GM23338 (cell line): ENCODE measurements at places on chromosomes 2 and 18. TPM values are rescaled to one million over a fixed set of nuclear protein-coding genes. Genes with fewer than 3 reads are reported as not detected.

- no peaks in the 10 kb centered on the region for H3K27me3 ChIP-seq
- H3K4me1 ChIP-seq, result no peaks in the 10 kb centered on the region
- DNase-seq, result no peak
- H3K4me3 ChIP-seq, result no peak overlapping the region
- H3K36me3 ChIP-seq, result no peaks in the 10 kb centered on the region
These were observed 59.3 kb downstream of the CRACDL start for GRCh38 chr2:98876741-98877140.

Gene BIRC6
- polyA plus RNA-seq, result 85.8 and 89.6 TPM in 2 replicates

GRCh38 chr2:55025627-55026026 lies 24.6 kb downstream of the RTN4 start:
- no peak for DNase-seq
- H3K27me3 ChIP-seq, result no peaks in the 10 kb centered on the region
- H3K4me1 ChIP-seq, result peaks cover 74% of the 10 kb centered on the region
- no peaks in the 10 kb centered on the region for H3K36me3 ChIP-seq
- H3K4me3 ChIP-seq, result no peak overlapping the region
- 0 out of 2 replicates have a peak overlapping the region, but pooled peaks have one; percentile 5 for H3K27ac ChIP-seq

- DNase-seq, result peak; percentile 82
- H3K27ac ChIP-seq, result no peak overlapping the region
- no peaks in the 10 kb centered on the region for H3K36me3 ChIP-seq
- H3K4me3 ChIP-seq, result no peak overlapping the region
- H3K4me1 ChIP-seq, result no peaks in the 10 kb centered on the region
These were observed 1019.6 kb upstream of the PIK3C3 start for GRCh38 chr18:40935423-40935822.

- no peaks in the 10 kb centered on the region for H3K36me3 ChIP-seq
- H3K27ac ChIP-seq, result no peak overlapping the region
- H3K4me3 ChIP-seq, result no peak overlapping the region
- no peak for DNase-seq
- no peaks in the 10 kb centered on the region for H3K27me3 ChIP-seq
These were observed 1280.6 kb upstream of the NRXN1 start for GRCh38 chr2:52312486-52312885.

GRCh38 chr2:107337209-107337898 lies 451.4 kb upstream of the ST6GAL2 start:
- no peaks in the 10 kb centered on the region for H3K4me1 ChIP-seq
- no peak for DNase-seq
- no peak overlapping the region for H3K27ac ChIP-seq
- no peaks in the 10 kb centered on the region for H3K27me3 ChIP-seq
- no peaks in the 10 kb centered on the region for H3K36me3 ChIP-seq

DNA sequence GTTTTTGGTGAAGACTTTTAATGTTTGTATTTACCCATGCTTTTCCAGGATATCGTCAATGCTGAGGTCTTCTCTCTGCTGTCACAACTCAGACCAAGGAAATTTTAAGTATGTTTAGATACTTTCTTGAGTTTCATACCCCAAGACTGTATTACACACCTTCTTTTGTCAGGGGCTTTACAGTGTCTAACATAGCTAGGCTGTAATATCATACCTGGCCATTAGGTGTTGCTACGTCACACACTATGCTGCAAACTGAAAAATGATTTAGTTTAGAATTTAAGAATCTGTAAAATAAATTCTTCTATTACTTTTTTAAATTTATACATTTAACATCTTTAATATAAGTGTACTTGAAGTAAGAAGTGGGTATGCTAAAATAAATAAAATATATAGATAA lies 358.4 kb upstream of the NRP2 start:
- H3K36me3 ChIP-seq, result no peaks in the 10 kb centered on the region
- peak; percentile 55 for DNase-seq
- H3K27me3 ChIP-seq, result no peaks in the 10 kb centered on the region
- H3K4me1 ChIP-seq, result peaks cover 8% of the 10 kb centered on the region; the same call in 1 of the 2 replicates
- no peak overlapping the region for H3K27ac ChIP-seq
- no peak overlapping the region for H3K4me3 ChIP-seq
